ENCODE measurements at places on chromosomes 13 and 19.

- no peak for DNase-seq
Observed at GRCh38 chr19:13212759-13213330, 62.6 kb downstream of the IER2 start.

DNA sequence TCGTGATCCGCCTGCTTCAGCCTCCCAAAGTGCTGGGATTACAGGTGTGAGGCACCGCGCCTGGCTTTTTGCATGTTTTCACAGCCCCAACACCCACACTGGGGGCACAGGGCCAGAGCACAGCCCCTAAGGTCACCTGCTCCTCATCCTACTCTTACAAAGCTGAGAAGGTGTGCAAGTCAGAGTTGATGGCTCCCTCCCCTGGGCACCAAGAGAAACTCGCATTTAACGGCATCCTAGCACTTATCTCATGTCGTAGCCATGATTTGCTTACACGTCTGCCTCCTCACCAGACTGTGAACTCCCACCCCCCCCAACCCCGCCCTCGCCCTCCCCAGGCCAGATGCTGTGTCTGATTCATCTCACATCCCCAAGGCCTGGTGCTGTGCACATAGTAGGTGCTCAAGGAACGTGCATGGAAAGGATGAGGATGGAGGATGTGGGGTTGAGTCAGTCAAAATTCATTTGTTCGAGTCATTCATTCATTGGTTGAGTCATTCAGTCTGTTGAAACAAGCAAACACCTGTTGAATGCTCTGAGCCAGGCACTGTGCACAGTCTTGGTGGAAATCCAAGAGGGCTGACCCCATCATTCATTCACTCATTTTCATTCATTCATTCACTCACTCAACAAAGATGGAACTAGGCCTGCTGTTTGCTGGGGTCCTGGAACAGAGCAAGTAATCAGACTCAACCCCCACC, 11.3 kb downstream of the SHANK1 start:
- DNase-seq, result no peak

GRCh38 chr19:48368936-48369335, 4.8 kb downstream of the SYNGR4 start:
- DNase-seq, result no peak

GRCh38 chr19:18397242-18398202, at the start of gene LRRC25:
TSS of gene LRRC25 (minus strand) at chr19:18397622. CDS start at chr19:18396963, 659 bp downstream.
- no peak for DNase-seq

GRCh38 chr13:45951724-45952123, 100.2 kb upstream of the SIAH3 start:
- no peak for DNase-seq

DNA sequence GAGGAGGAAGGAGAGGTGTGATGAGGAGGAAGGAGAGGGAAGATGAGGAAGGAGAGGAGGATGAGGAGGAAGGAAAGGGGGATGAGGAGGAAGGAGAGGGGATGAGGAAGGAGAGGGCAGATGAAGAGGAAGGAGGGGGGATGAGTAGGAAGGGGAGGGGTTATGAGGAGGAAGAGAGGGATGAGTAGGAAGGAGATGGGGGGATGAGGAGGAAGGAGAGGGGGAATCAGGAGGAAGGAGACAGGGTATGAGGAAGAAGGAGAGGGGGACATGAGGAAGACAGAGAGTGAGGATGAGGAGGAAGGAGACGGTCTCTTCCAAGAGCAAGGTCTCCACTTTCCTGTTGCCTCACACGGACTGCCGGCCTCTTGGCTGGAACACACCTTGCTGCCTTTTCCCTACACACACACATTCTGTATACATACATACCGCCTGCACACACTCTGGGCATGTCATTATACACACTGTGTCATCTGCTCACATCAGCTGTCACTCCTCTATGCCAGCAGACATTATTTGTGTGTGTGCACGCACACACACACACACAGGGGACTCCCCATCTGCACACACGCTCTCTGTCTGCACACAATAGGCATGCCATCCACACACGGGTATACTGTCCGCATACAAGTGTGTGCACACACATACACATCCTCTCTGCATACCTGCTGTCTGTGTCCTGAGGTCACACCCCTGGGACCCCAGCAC, 11.1 kb upstream of the VSTM2B start:
- DNase-seq, result no peak

GRCh38 chr13:75636436-75637180, 478 bp downstream of the LMO7 start:
- DNase-seq, result no peak

DNA sequence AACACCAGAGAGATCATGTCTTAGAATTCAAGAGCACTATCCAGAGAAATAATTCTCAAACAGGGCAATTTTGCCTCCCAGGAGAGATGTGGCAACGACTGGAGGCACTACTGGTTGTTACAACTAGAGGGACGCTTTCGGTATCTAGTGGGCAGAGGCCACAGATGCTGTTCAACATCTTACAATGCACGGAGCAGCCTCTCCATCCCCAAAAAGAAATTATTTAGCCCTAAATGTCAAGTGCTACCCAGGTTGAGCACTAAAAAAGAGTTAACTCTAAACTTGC, 78.6 kb downstream of the ABCC4 start:
- DNase-seq, result no peak

DNA sequence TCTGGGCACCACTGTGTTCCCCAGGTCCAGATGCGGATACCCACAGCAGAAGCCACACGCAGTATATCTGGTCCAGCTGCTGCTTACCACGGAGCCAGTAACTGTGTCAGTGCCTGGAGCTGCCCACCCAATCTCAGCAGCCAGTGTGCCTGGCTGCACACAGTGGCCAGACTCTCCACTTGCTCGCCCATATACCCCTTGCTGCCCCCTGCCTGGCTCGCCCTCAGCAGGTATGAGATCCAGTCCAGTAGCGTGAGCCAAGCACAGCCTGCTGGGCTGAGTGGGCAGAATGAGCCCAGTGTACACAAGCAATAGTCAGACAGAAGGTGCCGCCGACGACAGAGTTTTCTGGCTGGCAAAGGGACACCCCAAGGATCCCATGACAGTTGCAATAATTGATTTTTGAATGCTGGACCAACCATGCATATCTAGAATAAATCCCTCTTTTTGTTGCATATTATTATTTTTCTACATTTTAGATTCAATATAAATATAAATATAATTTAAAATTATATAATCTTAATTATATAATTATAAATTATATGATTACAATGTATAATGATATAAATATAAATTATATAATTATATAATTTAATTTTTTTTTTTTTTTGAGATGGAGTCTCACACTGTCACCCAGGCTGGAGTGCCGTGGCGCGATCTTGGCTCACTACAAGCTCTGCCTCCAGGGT, 918.8 kb upstream of the MIR17HG start:
- DNase-seq, result no peak

DNA sequence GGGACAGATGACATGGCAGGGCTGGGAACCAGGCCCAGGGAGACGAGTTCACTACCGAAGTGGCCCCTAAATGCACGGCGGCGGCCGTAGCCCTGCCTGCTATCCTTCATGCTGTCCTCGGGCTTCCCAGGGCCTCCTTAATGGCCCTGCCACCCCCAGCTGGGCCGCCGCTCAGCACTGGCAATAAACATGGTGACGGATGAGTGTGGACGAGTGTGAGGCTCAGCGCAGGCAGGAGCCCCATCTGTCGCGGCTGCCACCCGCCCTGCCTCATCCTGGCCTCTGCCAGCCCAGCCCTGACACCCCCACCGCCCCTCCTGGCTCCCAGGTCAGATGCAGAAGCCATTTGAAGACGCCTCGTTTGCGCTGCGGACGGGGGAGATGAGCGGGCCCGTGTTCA, 13.6 kb downstream of the PIN1 start:
- DNase-seq, result no peak

- no peak for DNase-seq
Observed at GRCh38 chr13:84536906-84537305, 654.6 kb upstream of the SLITRK1 start.

DNA sequence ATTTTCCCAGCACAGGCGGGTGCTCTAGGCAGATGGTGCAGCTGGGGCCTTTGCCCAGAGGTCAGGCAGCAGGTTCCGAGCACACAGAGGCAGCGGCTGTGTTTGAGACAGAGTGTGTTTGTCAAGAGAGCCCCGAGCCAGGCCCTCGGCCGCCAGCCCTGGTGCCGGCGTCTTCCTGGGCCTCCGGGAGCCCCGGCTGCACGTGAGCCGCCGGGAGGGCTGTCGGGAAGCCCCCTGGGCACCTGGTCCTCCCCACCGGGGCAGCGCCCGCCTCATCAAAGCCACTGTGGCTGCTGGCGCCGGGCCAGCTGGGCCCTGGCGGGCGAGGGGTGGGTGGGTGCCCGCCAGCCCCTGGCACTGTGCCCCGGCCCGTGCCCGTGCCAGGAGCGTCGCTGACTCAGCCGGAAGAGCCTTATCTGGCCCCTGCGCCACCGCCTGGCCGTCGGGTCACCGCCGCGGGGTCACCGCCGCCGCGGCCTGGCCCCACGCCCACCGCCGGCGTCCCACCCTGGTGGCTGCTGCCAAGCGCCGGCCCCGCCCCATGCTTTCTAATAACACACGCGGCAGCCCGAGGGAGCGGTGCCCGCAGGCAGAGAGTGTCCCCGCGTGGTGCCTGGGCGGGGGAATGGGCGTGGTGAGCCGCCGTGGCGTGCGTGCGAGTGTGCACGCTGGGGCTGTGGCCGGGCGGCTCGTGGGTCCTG, 14.9 kb downstream of the ARID3A start:
- DNase-seq, result no peak

GRCh38 chr19:1214862-1215731, 9.5 kb downstream of the STK11 start:
- no peak for DNase-seq

DNA sequence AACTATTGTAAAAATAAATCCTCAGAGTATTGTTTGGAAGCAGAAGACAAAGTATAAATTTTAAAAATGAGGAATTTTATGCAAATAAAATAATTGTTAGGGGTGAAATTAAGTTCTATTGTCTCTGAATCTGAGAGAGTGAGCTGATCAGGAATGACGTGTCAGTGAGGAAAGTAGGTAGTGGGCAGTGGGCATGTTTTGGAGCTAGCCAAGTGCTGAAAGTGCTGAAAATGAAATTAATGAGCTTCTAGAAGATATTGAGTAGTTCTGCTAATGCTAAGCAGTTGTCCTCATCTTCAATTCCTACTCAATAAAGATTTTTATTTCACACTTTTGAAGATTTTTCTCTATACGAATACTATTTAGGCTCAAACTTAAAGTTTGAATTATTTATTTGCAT, 1167.8 kb upstream of the PCDH20 start:
- DNase-seq, result no peak

GRCh38 chr19:35292421-35293362, 731 bp downstream of the MAG start:
- DNase-seq, result no peak

DNA sequence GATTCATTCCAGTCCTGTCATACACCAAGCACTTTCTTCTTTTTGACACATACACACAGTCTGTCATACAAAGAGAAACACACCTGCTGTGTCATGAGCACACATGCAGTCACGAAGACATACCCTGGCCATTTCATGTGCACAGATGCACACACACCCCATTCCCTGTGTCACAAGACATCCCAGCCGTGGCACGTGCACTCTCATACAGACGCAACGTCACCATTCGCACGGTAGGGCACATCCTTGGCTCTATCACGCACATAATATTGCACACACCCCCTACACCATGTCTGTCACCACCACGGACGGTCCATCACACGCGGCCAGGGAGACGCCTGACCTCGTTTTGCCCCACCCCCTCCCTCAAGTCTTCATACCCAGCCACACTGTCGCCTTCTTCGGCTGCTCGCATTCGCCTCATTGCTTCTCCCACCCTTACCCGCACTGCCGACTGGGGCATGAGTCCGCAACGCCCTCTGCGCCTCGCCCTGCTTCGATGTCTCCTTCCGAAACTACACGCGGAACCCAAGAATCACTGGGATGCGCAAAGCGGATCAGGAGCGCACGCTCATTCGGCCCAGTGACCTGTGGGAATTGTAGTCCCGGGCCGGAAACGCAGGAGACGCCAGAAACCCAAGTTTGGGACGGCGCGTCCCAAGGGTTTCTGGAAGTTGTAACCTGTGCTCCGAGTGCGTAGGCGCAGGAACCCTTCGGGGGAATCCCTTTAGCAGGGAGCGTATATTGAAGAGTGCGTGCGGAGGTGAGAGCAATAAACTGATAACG, 6.8 kb upstream of the ZNF283 start:
- no peak for DNase-seq

DNA sequence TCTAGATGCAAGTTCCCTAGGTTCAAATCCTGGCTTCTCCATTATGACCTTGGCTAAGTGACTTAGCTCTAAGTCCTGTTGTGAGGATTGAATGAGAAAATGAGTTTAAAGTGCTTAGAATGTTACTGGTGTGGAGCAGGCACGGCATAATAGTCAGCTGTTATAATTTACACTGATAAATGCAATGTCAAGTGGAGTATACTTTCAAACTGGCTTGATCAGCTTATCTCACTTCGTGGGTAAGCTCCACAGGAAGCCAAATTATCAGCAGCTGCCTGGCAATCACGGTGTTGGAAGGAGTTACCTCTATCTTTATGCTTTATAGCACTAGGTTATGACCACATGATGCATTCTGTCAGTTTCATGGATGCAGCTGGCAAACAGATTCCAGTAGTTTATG, 272.8 kb downstream of the OLFM4 start:
- no peak for DNase-seq

DNA sequence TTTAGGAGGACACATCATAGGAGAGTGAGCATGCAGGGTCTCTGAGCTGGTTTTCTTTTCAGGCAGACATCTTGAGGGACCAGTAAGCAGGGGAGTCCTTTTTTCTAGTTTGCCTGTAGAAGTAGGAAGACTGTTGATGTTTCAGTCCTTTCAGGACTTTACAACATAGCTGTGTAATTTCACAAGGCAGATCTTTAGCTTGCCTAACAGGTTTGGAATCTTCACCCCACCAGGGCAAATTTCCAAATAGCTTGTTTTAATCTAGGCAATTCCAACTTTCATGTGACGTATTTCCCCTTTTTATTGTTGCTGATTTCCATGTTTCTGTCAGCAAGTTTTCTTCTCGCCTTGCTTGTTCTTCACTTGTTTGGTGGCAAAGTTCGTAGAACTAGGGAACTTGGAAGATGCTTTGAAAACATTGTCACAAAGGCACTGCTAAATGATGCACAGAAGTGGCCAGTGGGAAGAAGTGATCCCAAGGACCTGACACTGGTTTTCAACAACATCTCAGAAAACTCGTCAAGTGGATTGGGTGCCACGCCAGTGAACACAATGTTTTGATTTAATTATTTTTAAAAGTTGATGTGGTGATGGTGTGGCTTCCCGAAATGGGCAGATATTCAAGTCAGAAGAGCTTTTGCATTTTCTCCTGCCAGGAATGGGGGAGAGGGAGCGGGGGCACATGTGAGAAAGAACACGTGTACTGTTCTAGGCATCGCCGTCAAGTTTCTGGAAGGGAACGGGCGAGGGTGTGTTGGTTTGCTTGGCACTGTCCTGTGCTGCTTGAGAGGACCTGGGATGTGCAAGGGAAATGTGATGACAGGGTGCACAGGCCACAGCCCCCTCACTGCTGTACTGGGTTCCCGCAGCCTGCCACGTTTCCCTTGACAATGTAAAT, 418.6 kb downstream of the OXGR1 start:
- no peak for DNase-seq

GRCh38 chr19:48806518-48806817, 4.4 kb downstream of the BCAT2 start:
- no peak for DNase-seq
